ENCODE measurements at places on chromosomes 1 and 21. TPM values are rescaled to one million over a fixed set of nuclear protein-coding genes. Genes with fewer than 3 reads are reported as not detected.

C8A gene
- not detected for total RNA-seq

CCDC27 gene
- not detected for total RNA-seq

NBPF19 gene
- 3.6 TPM for total RNA-seq

IQGAP3 gene
- 35.5 TPM for total RNA-seq

SPRR4 gene
- not detected for total RNA-seq

DHDDS gene
- total RNA-seq: 30.8 TPM

MARK1 gene
- total RNA-seq: 3.7 TPM

PTAFR gene
- total RNA-seq: 0.12 TPM

CNKSR1 gene
- total RNA-seq: 0.12 TPM

DMBX1 gene
- not detected for total RNA-seq

SLC5A3 gene
- total RNA-seq: 8.4 TPM

All from RPMI7951 (cell line).